ENCODE measurements at places on chromosomes 4 and X.

- peak; percentile 43 for DNase-seq
Measured at GRCh38 chrX:107628662-107629539, 591 bp downstream of the PRPS1 start.

GRCh38 chrX:153411255-153411987 lies at the start of gene ZFP92:
Gene ZFP92 (plus strand): TSS chrX:153411472. CDS start chrX:153418323, 6,851 bp downstream.
- peak; percentile 1 for DNase-seq

DNA sequence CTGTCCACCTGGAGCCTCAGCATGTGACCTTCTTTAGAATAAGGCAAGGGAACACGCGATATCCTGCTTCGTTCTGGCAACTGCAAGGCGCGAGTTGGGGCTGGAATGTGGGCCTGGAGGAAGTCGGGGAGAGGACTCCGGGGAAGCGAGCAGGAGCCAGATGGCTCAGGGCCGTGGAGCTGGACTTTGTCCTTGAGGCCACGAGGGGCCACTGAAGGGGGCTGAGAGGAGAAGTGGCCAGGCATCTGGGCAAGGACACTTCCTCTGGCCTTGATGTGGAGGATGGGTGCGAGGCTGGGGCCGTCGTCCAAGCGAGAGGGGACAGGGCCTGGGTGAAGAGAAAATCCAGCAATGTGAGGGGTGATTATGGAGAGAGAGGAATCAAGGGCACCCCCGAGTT lies 12.2 kb upstream of the DUSP9 start:
- no peak for DNase-seq

DNA sequence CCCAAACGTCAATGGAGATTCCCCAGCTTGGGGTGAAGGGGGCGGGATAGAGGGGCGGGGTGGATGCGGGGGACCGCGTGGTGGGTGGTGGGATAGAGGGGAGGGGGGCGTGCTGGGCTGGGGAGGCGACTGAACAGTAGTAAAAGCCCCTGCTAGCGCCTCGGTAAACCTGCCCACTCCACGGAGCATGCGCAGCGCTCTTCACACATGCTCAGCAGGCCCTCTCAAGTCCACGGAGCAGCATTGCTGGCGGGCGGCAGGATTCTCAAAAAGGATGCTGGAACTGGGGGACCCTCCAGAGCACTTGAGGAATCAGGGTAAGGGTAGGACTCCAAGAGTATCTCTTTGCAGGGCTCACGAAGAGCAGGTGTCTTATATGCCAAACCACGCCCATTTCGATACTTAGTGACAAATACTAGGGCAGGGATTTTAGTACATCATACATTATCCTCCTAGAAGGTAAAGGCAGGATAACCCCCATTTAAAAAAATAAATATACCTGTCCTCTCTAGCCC lies 378 bp upstream of the RPS6KA6 start:
- DNase-seq, result peak; percentile 58

GRCh38 chr4:16344853-16345252 lies 118.6 kb upstream of the TAPT1 start:
- no peak for DNase-seq

DNA sequence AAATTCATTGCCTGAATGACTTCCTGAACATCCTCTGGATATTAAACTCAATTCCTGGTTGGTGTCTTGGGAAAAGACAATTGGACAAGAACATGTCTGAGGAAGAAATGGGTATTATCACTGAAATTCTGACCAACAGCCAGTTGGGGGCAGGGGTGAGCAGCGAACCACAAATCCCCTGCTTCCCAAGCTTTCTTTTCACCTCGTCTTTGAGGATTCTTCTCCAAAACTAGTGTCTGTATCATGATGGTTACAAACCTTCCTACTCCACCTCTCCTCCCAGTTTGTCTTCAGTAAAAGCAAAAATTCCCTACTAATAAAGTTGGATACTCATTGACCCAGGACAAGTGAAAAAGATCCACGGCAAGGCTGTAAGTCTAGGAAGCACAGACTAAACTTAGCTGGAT lies 48.3 kb upstream of the WDR1 start:
- peak; percentile 33 for DNase-seq

DNA sequence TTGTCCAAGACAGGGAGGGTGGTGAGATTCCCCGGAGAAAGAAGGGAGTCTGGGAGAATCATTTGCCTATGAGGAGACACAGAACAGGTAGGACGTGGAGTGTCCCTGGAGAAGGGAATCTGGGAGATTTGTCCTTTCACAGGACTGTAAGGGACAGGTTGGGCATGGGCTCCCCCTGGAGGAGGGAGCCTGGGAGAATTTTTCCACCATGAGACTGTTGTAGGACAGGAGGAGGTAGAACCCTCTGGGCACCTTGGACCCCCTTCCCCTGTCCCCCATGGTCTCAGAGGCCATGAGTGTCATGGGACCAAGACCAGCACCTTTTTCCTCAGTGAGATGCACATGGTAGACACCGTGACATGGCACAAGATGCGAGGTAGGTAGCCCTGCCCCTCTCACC lies 2.8 kb downstream of the PORCN start:
- no peak for DNase-seq

- DNase-seq, result no peak
Measured at GRCh38 chrX:104118765-104119164, 6.4 kb downstream of the ZCCHC18 start.

DNA sequence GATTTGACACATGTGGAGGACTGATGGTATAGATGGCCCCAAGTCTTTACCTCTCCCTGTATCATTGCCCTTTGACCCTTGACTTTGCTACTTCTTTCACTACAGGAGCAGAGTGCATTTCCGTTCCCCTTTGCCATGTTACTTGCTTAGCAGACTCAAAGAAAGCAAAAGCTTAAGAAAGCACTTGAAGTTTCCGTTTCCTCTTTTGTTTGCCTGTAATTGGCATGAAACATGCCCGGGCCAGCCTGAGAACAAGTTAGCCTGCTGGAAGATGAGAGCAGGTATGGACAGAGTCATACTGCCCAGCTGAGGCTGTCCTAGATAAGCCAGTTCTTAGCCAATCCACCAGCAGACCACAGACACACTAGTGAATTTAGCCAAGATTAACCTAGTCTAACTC lies 206.0 kb downstream of the BCOR start:
- no peak for DNase-seq

DNA sequence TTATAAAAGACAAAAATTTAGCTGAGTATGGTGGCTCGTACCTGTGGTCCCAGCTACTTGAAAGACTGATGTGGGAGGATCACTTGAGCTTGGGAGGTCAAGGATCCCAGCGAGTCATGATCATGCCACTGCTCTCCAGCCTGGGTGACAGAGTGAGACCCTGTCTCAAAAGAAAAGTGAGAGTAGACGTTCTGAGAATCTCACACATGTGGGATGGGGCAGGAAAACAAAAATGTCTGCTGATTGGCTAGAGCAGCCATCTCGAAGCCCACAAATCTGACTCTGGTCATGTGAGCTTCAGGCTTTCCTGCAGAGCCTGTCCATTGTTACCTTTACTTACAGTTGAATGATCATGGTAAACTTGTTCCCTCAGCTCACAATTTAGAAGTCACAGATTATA lies 23.1 kb upstream of the SLC9A7 start:
- no peak for DNase-seq

- DNase-seq, result no peak
Measured at GRCh38 chrX:148915474-148915873, 415.1 kb downstream of the AFF2 start.

DNA sequence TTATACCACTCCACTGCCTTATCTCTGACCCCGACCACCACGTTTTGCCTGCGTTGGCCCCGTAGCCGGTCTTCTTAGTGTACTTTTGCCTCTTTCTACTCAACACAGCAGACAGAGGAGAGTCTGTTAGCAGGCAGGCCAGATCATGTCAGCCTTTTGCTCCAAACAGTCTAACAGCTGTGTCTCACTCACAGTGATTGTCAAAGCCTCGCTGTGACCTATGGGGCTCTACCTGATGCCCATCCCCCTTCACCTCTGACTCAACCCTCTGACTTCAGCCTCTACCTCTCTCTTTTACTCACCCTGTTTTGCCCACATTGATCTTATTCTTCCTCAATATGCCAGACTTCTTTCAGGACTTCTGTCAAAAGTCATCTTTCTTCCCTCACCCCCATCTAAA lies 127.1 kb downstream of the TRIML1 start:
- DNase-seq, result no peak

DNA sequence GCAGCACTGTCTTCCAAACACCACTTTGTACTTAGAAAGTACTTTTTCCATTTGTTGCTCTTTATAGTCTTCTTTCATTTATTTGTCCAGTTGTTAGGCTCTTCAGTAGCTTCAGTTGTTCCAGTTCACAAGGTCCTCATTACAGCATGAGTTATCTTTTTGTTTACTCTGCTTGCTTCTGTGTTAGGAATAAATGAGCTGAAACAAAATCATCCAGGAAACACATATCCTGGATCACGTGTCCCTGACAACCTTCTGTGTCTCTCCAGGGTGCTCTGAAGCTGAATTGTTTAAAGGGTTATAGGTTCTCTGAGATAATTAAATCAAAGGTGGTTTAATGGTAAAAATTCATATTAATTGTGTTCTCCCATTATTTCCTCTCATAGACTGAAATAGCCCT lies 19.9 kb upstream of the KLHL8 start:
- no peak for DNase-seq

DNA sequence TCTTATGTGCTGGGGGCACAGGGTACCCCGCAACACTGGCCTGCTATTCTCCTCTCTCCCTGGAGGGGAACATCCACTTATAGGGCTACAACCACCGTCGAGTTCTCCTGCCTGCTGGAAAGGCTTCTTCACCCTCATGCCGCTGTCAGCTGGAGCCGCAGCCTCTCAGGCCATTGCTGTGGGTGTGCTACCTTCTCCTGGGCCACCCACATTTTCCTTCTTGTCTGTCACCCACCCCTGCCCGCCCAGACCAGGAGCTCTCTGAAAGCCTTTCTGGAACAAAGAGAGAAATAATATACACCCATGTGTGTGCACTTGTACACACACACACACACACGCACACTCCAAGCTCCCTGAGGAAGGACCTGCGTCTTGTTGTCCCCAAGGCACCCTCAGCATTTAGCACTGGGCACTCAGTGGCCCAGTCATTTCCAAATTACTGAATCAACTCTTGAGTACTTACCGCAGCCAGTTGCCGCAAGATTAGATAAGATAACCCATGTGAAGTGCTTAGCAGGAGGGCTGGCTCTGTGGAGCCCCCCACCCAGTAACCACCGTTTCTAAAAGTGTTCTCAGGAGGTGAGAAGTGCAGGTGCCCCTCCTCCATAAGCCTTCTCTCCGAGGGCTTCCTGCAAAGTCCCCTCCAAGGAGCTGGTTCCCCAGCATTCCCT lies 50.2 kb downstream of the CPZ start:
- no peak for DNase-seq

GRCh38 chr4:101718810-101719209 lies 71.7 kb upstream of the BANK1 start:
- DNase-seq, result no peak

DNA sequence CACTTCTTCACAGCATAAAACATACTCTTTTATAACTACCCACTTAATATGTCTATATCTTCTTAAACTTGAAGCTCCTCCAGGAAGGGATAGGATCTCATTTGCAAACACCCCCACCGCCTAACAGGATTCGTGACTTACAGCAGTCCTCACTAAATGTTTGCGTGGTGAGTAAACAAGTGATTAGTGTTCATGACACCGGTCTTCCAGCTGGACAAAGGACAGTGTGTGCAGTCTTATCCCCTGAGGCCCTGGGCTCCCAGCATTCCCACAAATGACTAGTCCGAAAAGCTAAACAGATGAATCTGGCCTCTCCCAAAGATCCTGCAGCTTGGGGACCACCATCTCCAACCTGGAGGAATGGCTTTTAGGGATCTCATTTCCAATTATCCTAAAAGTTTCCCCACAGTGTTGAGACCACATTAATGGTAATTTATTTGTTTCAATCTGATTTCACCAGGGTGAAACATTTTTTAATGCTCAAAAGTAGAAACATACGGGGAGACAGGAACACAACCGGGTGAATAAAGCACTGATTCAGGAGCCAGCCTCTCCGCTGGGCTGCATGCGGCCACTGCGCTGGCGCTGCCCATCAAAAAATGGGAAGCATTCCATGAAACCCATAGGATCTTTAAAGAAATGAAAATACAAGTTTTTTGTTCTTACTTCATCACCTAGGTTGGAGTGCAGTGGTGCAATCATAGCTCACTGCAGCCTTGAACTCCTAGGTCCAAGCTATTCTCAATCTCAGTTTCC lies 69.2 kb downstream of the HADH start:
- DNase-seq, result peak; percentile 41

DNA sequence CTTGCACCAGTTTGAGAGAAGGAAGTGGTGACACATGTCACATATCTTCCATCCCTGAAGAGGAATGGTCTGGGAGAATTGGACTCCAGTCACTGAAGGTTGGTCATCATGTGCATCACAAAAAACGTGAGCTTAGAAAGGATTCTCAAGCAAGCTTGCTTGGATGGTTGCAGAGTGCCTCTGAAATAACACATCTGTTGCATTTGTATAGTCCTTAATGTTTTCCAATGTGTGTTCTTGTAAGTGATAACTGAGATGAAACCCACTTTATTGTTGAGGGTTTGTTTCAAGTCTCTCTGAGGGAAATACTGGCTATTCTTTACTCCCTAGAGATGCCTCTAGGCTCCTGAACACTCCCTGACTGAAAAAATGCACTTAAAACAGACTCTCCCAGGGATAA lies 184.5 kb upstream of the MBNL3 start:
- no peak for DNase-seq

DNA sequence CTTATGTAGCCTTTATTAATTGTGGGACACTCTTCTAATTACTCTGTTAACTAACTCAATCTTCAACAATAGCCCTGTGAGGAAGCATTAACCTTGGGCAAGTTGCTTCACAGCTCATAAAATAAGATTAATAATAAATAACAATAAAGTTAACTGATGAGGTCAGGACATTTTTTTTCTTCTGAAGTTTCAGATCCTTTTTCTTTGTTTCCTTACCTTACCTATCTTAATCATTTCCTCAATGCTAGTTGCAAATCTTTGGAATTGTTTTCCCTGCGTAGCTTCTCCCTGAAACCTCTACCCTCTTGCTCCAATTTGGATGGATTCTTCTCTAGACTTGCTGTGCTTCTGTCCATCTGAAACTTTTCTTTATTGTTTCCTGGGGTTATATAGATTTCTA lies 17.5 kb upstream of the PLAC8 start:
- no peak for DNase-seq

DNA sequence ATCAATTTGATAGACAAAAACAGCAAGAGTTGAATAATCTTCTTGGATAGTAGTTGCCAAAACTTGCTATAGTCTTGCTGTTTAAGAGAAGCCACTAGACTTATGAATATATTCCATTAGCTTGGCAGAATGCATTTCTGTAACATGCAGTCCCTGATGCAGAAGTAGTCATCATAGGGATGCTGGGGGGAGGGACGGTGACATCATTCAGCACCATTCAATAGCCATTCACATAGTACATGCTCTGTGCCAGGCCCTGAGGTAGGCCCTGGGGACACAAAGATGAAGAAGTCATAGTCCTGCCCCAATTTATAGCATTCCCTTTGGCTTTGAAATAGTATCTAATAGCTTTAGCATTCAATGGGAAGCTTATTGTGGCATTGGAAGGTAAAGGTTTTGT lies 185.5 kb upstream of the AFF2 start:
- DNase-seq, result no peak

GRCh38 chr4:174658246-174658645 lies 136.0 kb upstream of the HPGD start:
- DNase-seq, result no peak

- no peak for DNase-seq
Measured at GRCh38 chr4:154507156-154507555, 15.6 kb upstream of the DCHS2 start.

- no peak for DNase-seq
Measured at GRCh38 chr4:182808673-182809416, 108.3 kb downstream of the DCTD start.

GRCh38 chr4:143768007-143768591 lies 67.6 kb upstream of the FREM3 start:
- peak; percentile 12 for DNase-seq

- DNase-seq, result peak; percentile 38
Measured at GRCh38 chr4:36823199-36823967, 421.2 kb upstream of the NWD2 start.

GRCh38 chrX:13419276-13419675 lies 99.4 kb upstream of the ATXN3L start:
- no peak for DNase-seq
